ENCODE measurements at places on chromosomes 3 and 15.
A peak's percentile ranks its signal among the peaks of the same experiment; 100 is the strongest.

DNA sequence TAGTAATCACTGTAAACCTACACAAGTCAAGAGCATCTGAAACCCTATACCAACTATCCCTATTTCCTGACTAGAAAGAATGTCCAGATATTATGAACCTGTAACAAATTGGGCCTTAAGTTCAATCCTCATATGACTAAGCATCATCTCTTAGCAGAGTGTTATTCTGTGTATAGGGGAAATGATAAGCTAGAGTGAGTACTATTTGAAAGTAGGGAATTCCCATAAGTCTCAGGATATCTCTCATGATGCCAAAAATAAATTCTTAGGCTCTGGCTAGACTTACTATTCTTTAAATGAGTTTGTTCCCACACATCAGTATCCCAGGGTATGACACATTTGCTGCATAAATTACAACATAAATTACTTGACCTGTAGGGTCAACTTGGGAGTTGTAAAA lies 15.3 kb downstream of the MRPL47 start:
- DNase-seq = no peak

GRCh38 chr3:23685541-23686258 lies 120.1 kb upstream of the UBE2E1 start:
- DNase-seq = peak; percentile 65

DNA sequence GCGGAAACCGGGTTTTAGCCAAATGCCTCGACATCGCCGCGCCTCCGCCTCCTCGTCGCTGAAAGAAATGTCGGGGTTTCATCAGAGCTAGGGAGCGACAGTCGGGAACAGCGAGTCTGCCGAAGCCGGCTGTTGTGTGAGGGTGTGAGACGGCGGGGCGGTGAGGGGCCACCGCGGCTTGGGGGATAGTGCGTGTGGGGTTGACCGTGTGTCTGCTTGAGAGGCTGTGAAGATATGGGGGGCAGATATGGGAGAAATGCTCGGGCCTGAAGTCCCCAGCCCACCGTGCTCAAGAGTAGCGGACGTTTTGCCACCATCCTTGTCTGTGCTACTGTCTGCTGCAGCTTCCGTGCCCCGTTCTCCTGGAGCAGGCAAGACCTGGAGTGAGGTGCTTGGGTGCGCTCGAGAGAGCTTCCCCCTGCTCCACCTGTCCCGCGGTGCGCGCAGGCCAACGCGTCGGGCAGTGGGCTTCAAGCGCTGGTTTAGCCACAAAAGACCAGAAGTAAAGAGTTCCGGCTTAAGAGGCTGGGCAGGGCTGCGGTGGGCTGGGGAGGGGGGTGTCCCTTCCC lies 716 bp upstream of the ISLR2 start:
- DNase-seq = peak; percentile 57

DNA sequence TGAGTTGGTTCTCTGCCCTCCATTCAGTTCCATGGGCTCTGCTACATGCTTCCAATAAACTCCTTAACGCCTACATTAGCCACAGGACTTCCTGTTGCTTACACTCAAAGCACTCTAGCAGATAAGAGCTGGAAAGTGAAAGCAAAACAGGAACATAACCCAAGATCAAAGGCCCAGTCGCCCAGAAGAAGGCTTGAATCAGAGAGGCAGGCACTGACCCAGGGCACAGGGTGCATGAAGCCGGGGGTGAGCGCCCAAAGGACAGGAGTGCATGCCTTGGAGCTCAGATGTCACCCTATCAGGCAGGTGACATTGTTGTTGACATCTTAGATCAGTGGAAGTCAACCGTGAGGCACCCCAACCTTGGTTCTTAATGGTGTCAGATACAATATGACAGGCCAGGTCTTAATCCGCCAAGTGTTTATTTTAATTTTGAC lies 235.1 kb downstream of the UACA start:
- DNase-seq = no peak

- no peak for DNase-seq
These were observed 274.3 kb upstream of the TRIM42 start for GRCh38 chr3:140403608-140404007.

DNA sequence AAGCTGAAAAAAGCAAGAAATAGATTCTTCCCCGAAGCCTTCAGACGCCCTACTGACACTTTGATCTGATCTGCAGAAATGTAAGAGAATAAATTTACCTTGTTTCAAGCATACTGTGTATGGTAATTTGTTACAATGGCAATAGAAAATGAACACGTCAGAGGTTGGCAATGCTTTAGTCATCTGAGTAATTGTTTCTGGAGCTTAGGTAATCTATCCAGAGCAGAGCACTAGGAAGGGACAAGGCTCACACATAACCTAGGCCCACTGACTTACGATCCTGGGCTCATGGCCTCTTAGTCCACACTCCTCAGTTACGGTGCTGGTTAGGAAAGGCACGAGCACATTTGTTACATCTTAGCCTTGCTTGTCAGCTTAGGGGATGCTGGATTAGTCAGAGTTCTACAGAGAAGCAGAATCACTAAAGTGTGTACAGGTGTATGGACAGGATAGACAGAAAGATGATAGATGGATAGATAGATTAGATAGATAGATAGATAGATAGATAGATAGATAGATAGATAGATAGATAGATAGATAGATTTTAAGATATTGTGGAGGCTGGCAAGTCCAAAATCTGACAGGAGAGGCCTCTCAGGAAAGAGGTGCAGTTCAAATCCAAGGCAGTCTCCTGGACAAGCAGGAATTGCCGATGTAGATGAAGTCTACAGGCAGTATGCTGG lies 46.8 kb upstream of the TBC1D23 start:
- DNase-seq = no peak

GRCh38 chr15:51801391-51801835 lies 28.0 kb upstream of the TMOD3 start:
- peak; percentile 70 for DNase-seq

DNA sequence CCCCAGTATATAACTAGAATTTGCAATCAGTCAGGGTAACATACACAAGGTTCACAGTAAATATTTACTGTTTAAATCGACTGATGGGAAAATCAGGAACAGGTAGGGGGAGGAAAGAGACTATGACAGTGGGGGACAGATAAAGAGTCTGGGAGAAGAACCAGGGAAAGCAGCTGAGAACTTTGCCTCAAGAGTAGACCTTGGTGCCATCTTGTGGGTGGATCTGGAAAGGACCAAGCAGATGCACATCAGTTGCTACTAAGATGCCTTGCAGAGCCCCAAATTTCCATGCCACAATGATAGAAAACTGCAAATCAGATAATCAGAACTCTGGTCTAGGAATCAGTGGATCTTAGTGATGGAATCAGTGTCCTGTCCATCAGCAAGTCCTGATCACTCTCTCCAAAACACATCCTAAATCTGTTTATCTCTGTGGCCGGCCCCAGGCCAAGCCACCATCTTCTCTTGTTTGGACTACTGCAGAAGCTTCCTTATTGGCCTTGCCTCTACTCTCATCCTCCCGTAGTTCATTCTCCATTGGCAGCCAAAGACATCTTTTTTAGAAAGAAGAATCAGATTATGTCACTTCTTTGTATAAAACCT lies 62.7 kb downstream of the PDE8A start:
- peak; percentile 39 for DNase-seq

DNA sequence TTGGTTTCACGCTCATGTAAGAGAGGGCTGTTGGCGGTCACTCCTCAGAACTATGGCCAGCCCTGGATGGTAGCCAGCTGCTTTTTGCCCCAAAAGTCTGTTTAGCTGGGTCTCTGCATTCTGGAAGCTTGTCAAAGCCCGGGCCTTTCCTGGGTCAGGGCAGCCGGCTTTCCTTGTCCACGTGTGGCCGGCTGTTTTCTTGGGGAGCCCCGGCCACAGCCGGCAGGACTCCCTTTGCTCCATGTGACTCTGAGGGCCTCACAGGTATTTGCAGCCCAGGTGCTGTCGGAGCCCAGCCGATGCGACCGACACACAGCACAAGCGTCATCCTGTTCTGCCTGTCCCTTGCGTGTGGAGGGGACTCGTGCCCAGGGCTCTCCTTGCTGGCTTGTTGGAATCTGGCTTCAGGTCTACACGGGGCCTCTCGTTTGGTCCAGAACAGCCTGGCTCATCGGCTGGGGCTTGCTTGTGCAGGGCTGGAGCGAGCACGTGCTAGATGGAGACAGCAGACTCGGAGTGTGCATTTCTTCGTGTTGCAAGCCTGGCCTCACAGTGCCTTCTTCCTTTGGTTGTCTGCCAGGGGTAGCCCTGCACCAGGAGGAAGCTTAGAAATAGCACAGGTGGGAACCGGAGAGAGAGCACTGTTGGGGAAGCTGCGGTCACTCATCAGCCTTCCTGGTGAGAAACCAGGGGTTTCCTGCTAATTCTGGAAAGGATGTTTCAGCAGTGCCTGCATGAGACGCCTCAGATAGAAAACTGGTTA lies 51.5 kb downstream of the PGPEP1L start:
- no peak for DNase-seq

GRCh38 chr3:64687781-64688604 lies at the start of gene ADAMTS9:
ADAMTS9 (minus strand) TSS chr3:64688000; CDS start chr3:64687657, 343 bp downstream.
- DNase-seq = peak; percentile 90

All from SK-N-SH (cell line).